Neural progenitor cell (in vitro differentiated cells): ENCODE measurements at places on chromosomes 13 and 19. TPM values are rescaled to one million over a fixed set of nuclear protein-coding genes. Genes with fewer than 3 reads are reported as not detected.

GRCh38 chr13:23580684-23581060, 10.5 kb downstream of the TNFRSF19 start:
- peaks cover 19% of the 10 kb centered on the region for H3K27me3 ChIP-seq
- H3K36me3 ChIP-seq = no peaks in the 10 kb centered on the region
- no peak overlapping the region for H3K27ac ChIP-seq
- peaks cover 14% of the 10 kb centered on the region for H3K4me1 ChIP-seq
- no peak for DNase-seq

GRCh38 chr19:32977280-32977679, 5.2 kb downstream of the FAAP24 start:
- H3K4me1 ChIP-seq = no peaks in the 10 kb centered on the region
- H3K27ac ChIP-seq = no peak overlapping the region
- no peaks in the 10 kb centered on the region for H3K27me3 ChIP-seq
- no peak overlapping the region for H3K4me3 ChIP-seq
- no peak for DNase-seq

The PLIN5 gene
- total RNA-seq = 1.2 and 5.1 TPM in 2 replicates

DNA sequence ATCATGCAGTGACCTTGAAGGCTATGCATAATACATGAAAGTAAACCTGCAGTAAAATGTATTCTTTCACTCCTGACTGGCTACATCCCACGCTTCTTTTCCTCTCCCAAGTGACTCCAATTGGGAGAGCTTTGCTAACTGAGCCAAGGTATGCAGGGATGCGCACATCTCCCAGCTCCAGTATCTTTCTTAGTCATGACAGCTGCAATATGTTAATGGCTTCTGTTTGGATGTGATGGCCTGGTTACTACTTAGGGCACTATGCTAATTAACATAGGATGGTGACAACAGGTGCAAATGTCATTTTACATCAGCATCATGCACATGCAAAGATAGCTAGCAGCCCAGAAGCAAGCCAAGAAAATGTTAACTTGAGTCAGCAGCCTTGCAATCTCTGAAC, 134.7 kb downstream of the POU4F1 start:
- peaks cover 8% of the 10 kb centered on the region for H3K4me1 ChIP-seq
- no peak overlapping the region for H3K4me3 ChIP-seq
- H3K36me3 ChIP-seq = no peaks in the 10 kb centered on the region
- H3K27ac ChIP-seq = no peak overlapping the region
